Head of caudate nucleus (tissue), 42 donors: ENCODE measurements at places on chromosomes 7 and 10.

GRCh38 chr7:98211221-98211675 lies at the start of gene BHLHA15:
Gene BHLHA15 (plus strand): TSS chr7:98211439. CDS start chr7:98212310, 871 bp downstream.
- DNase-seq = no peak

GRCh38 chr10:55146032-55146431 lies 345.0 kb upstream of the PCDH15 start:
- no peak for DNase-seq

DNA sequence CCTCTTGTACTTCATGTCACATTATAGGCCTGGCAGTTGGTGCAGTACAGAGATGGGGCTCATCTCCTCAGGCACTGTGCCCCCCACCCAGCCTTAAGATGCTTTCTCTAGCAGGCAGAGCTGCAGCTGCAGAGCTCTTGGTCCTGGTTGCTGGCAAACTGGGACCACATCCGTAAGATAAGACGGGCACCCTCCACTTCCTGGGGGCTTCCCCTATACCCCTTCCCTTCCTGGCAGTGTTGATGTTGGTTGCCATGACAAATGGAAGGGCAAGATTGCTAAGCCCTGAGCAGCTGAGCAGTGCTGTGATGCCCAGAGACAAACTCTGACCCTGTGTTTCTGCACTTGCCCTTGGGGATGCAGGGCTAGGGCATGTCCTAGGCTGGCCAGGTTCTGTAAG lies 103.4 kb upstream of the ANLN start:
- no peak for DNase-seq

- no peak for DNase-seq
These were observed 35.2 kb downstream of the OAT start for GRCh38 chr10:124383496-124383895.

- no peak for DNase-seq
These were observed 10.2 kb upstream of the REPIN1 start for GRCh38 chr7:150358433-150358832.

DNA sequence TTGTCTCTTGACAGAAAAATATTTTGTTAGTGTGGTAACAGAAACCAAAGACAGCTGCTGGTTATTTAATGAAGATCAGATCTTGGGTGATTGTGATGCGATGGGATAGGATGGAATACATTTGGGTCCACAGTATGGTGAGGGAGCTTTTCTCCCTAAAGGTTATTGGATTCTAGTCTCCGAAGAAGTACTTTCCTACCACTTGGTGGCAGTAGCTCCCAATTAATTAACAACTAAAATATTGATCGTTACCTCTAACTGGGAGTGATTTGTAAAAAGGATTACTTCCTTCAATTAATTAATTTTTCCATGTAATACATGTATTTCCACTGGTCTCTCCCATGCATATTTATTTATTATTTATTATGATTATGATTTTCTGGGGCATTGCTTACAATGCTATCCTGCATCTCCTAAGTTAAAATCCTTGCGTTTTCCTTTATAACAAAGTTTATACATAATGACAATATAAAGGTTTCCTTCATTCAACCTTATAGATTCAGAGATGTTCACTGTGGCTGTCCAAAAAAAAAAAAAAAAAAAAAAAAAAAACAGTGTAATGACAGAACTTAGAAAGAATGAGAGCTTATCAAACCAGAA lies 25.6 kb downstream of the TMEM196 start:
- DNase-seq = no peak

DNA sequence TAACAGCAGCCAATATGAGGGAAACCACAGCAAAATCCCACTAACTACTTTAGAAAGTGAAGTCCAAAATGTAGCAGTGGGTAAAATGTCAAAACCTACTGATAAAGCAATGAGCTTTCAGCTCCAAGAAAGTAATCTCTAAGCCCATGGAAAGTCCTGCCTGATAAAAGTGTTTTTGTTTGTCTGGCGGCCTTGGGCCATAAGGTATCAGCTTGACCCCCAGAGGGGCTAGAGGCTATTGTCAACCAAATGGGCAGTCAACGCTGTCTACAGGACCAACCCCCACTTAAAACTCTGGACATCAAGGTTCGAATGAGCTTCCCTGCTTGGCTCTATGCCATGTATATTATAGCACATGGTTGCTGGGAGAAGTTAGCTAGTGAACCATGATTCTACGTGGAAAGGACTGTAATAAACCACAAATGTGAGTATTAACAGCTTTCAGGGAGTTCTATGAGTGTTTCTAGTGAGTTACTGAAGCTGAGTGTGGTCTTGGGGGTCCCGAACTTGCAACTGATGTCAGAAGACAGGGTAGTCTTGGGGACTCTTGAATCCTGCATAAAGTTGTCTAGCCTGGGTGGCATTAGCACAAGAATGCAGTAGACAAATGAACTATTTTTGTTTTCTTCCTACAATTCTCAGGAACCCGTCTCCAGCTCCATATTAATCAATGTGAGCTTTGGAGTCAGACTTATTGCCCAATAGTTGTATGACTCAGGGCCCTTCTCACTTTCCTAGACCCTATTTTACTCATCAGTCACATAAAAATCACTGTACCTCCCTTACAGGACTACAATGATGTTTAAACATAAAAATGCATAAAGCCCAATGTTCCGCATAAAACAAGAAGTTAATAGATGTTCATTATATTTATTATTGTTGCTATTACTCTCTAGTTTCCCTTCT lies 164.9 kb downstream of the DGKI start:
- no peak for DNase-seq

DNA sequence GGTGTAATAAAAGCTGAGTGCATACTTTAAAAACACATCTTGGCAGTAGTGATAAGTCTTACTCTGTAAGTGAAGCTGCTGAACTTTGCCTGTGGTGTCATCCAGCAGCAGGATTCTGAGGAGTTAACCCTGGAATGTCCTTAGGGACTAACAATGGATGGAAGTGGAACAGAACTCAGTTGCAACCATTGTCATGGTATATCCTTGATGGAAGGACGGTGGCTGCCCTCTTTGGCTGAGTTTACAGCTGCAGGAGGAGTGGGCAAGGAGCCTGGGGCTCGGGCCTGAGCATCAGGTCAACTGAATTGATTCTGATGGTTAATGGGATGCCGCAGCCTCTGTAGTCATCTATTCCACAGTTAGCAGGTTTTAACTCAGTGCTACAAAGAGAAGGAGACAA lies 56.2 kb downstream of the MRC1 start:
- no peak for DNase-seq

- no peak for DNase-seq
These were observed 178.7 kb upstream of the GDF10 start for GRCh38 chr10:47121336-47121735.

GRCh38 chr10:93300288-93300917 lies 181.7 kb downstream of the MYOF start:
- no peak for DNase-seq

DNA sequence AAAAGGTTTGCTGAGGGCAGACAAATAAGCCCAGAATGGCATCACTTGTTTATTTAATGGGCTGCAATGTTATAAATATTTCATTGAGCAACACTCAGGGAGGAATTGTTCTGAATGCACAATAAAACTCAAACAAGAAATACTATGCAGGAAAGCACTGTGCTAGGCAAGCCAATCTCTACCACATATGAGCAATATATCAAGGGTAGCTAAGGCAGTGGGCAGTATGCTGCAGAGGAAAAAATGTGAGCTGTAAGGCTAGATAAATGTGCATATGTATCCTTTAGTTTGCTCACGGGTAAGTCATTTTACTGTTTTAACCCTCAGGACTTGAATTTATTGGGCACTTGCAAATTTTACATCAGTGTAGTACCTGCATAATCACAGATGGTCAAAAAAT lies 349.6 kb downstream of the CDC14C start:
- no peak for DNase-seq

GRCh38 chr7:139767561-139767982 lies 10.2 kb downstream of the HIPK2 start:
- no peak for DNase-seq

DNA sequence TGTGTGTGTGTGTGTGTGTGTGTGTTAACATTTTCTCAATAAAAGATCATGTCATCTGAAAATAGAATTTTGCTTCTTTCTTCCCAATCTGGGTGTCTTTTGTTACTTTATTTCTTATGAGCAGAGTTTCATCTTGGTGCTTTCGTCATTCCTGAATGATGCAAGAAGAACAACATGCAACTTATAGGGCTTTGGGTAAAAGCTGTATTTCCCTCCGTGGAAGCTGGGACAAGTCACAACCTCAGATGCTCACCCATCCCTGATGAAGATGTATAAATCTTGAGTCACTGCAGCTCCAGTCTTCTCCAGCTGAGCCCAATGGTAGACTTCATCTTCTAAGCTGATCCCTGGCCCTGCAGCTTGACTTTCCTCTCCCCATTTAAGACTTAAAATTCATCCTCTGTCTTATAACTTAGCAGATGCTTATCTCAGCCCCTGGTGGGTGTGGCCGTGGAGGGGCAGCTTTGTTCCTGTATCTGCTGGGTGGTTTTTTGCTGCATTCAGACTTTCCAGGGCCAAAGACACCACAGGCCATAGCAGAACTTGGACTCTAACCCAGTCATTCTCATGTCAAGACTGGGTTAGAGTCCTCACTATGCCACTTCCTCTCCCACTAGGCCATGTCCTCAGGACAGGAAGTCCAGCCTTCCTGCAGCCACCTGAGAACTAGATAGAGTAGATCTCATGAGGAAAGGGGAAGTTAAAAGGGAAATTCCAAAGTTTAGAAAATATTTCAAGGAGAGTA lies 356.4 kb downstream of the TNS3 start:
- no peak for DNase-seq

DNA sequence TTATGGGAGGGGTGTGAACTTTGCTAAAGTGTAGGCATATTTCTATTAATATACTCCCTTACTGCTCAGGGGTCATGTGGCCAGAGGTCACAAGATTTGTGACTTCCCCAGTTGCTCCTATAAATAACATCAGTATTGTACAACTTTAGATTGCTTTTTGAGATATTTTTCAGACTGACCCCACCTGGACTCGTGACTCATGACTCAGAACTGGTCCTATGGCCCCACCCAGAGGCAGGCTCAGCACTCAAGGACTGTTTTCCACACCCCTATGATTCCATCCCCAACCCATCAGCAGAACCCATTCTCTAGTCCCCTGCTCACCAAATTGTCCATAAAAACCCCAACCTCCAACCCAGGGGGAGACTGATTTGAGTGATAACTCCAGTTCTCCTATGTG lies 2.7 kb upstream of the CUL2 start:
- no peak for DNase-seq

- no peak for DNase-seq
These were observed 30.5 kb downstream of the CDH23 start for GRCh38 chr10:71427246-71427645.

- DNase-seq = peak; percentile 48
These were observed 2.3 kb downstream of the LRRTM3 start for GRCh38 chr10:66927971-66928770.

- no peak for DNase-seq
These were observed 36.9 kb downstream of the TAF3 start for GRCh38 chr10:7855205-7855604.

DNA sequence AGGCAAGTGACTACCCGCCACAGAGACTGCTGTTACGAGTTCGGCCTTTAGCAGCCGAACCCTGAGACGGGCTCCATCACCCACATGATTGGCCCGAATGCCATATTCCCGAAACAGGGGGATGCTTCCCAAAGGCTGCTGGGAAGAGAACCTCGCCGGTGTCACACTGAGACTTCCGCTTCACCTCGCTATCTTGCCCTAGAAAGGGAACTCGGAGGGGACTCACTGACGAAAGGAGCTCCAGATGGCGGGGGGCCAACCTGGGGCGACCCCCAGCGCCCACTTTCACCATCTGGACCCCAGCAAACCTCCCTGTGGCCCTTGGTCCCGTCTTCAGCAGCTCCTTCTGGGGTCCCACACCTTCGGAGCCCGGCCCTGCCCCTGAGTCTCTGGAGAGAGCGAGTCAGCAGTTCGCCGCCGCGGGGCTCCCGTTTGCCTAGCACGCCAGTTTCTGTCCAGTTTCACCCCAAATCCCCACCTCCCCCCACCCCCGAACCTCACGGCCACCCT lies 529 bp downstream of the HPS1 start:
- DNase-seq = peak; percentile 77

DNA sequence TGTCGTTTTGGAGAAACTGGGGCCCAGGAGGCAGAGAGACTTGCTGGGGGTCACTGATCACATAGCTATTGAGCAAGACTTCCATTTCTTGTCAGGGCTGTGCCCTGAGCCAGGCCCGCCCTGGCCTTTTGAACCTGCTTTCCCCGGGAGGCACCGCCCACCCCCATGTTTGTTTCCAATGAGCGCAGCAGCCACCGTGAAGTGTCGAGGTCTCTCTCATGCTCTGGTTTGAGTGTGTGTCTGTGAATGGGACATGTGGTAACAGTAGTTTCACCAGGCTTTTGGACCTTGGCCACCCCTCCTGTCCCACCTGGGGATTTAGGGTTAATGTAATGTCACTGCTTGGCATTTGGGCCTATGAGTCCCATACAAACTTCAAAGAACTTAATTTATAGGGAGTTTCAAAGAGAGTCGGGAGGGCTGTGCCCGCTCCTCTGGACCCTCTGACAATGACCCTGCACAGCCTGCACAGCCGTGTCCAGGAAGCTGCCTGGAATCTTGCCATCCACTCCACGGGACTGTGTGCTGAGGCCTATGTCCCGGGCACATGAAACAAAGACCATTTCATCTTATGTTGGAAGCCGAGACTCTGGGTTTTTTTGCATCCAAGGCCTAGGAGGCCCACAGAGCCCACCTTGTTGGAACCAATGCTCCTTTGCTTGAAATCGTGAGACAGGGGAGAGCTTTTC lies 6.3 kb downstream of the PRF1 start:
- peak; percentile 25 for DNase-seq

DNA sequence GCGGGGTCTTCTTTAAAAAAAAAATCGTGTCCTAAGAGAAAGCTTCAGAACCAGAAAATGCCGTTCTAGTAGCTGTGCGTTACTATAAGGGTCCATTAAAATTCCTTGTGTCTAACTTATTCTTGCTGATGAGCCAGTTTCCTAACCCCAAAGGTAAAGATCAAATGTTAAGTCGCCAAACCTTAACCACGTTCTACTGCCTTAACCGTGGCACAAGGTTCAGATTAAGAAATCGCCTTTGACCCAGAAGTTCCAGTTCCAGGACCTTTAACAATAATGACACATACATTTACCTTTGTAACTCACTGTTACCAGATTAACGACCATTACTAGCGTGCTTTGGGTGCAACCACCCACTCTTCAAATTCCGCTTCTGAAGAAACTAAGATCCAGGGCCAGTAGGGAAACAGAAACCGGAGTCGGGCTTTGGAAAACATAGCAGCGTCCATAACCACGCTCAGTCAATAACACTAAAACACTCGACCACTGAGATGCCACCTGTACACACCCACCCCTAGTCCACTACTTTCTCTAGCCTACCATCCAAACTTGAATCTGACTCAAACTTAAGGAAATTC lies 620 bp downstream of the BET1 start:
- DNase-seq = no peak

GRCh38 chr10:121127151-121127906 lies 276.2 kb downstream of the WDR11 start:
- DNase-seq = no peak

GRCh38 chr10:74033702-74034101 lies 35.8 kb downstream of the VCL start:
- DNase-seq = no peak
